ENCODE measurements at places on chromosomes 2 and 18. TPM values are rescaled to one million over a fixed set of nuclear protein-coding genes. Genes with fewer than 3 reads are reported as not detected.

- DNase-seq: no peak
Observed at GRCh38 chr2:158931572-158931971, 36.9 kb upstream of the TANC1 start.

Gene MLPH
- 154 TPM for total RNA-seq

GRCh38 chr2:103367877-103368276 is 606.0 kb downstream of the TMEM182 start:
- no peak for DNase-seq

DNA sequence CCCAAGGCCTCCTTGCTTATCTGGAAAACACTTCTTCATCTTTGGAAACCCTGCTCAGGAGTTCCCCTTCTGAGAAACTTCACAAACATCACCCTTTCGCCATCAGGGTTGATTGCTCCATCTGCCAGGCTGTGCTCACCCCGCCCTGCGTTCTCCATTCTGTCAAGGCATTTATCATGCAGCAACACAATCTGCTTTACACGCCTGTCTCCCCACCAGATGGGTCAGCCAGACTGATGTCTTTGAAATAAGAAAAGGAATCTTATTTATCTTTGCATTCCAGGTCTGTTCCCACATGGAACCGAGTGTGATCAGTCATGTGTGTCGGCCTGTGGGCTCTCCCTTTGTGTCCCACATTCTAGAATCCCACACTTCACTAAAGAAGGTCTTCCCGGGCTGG is 110.0 kb upstream of the ARL4C start:
- DNase-seq: no peak

GRCh38 chr2:219384859-219385258 is 2.9 kb downstream of the DNPEP start:
- peak; percentile 58 for DNase-seq

- DNase-seq: no peak
Observed at GRCh38 chr2:152466041-152466440, 131.1 kb downstream of the FMNL2 start.

Gene CBLN2
- not detected for total RNA-seq

DNA sequence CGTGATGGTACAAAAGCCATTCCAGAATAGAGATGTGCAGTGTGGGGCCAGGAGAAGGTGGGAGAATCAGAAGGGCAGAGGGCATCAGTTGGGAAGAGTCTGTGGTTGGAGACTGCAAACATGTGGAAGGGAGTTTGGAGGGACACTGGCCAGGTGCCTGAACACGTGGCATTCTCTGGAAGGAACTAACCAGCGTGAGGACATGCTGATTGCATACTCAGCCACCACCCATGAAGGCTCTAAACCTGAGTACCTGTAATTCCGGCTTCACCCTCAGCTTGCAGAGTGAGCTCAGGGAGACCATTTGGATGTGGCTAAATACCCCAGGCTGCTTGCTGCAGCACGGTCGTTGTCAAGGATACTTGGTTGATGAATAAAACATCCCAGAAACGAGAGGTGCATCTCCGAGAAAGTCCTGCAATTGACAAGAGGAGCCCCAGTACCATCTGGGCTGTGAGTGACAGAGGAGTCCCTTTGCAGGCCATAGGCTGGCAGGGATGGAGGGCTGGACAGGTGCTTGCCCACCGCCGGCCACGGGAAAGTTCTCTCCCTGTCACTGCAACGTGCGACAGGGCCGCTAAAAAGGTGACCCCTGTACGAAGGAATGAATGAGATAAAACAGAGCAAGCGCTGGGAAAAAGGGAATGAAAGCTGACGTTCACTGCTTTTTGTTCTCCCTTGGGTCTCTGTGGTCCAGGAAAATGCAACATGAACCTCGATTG is 5.0 kb downstream of the ACKR3 start:
- DNase-seq: no peak

DNA sequence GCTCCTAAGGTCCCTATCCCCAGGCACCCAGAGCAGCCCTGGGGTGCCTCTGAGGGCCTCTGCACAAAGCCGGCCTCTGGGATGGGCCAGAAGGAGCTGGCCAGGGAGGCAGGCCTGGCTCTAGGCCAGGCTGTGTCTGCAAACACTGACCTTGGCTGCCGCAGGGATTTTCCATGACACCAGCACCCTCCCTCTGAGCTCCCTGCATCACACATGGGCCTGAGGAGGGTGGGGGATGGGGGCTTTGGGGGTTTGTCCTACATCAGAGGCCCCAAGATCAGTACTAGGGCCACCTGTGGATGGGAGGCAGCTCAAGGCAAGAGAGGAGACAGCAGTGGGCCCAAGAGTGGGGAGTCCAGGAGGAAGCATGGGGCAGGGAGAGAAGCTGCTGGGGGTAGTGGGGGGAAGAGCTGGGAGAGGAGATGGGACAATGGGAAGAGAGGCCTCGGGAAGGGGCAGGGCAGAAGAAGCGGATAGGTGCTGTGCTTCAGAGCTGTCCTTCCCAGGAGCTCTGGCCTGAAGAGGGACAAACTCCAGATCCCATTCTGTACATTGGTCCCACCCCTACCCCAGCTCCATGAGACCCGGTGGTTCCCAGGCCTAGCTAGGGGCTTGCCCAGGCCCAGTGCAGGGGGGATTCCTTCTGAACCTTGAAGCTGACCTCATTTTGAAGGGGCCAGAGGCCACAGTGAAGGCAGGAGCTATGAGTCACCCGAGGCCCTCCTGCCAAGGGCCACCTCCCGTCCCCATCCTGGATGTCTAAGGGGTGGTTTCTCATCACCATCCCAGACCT is 28.0 kb downstream of the KCNK3 start:
- DNase-seq: peak; percentile 98

- DNase-seq: no peak
Observed at GRCh38 chr18:69484699-69485396, 84.2 kb downstream of the DOK6 start.

Gene CFC1
- total RNA-seq: 9.1 TPM

DNA sequence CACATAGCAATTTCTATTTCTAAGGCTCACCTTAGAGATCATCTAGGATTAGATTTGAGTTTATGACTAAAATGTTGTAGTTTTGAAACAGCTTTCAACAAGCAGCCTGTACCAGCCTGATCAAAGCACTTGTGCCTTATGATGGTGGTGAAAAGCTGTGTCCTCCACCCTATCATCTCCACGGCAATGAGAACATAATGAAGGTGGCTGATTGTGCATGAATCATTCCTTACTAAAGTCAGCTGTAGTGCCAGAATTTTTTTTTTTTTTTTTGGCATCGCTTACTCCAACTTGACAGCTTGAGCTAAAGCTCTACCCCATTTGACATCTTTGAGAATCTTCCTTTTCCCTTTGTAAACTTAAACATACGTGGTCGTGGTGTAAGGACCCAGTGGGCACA is 86.0 kb downstream of the DCC start:
- DNase-seq: no peak

- no peak for DNase-seq
Observed at GRCh38 chr2:60226943-60227342, 326.5 kb downstream of the BCL11A start.

- no peak for DNase-seq
Observed at GRCh38 chr2:189621781-189622180, 39.5 kb upstream of the ASNSD1 start.

DNA sequence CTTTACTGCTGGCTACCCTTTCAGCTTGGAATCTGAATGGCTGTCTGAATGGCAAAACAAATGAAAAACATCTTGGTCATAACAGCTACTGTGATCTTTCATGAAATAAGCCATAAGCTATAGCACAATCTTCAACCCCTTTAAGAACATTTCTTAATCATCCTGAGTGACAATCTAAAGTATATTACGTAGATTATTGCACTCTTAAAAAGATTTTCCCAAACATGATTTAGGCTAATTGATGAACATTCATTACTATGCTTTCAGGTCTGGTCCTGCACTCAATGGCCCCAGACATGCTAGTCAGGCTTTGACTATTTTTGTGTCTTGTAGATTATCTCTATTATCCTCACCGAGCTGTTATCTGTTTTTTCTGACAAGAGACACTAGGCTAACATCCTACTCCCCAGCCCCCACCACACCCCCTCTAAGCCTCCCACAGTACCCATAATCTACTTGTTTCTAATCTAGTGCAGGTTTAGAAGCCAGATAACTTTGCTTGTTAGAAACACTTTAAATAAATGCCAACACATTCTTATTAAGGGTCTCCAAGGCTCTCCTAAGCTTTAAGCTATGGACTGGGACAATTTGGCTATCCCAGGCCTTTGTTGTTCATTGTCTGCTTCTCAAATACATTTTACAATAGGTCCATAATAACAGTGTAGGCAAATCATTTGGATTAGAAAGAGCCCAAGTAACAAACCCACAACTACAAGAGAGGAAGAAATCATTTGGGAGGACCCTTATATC is 4.2 kb downstream of the SMAD2 start:
- DNase-seq: no peak

DNA sequence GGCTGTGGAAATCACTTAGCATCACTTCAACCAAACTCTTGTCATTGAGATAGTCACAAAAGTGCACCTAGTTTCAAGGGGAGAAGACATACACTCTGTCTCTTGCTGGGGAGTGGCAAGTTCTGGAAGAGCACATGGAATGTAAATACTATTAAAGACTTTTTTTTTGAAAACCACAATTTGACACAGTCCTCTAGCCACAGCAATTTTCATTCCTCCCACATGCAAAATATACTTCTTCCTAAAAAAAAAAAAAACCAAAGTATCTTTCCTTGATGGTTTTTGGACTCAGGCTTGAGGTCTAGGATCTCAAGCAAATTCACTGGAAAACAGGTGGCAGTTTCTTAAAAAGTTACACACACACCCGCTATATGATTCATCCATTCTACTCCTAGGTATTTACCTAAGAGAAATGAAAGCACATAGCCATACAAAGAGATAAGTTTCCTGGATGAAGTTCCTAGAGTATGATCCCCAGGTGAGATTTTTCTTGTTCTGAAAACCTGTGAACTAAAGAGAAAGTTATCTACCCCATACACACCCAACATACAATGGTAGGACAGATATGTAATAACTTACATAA is 295.8 kb downstream of the SP3 start:
- DNase-seq: no peak

DNA sequence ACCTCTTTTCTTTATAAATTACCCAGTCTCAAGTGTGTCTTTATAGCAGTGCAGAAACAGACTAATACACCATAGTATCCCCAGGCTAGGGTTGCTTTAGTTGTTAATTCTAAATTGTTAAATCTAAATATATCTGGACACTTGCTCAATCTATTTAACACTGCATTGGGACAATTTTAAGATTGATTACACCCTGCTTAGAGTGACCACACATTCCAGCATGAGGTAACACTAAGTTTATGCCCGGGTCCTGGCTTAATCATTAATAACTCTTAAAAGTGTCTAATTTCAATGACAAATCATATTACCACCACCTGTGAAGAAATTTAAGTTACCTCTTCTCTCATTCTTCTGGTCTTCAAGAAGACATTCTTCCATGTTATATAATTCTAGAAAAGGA is 131.4 kb downstream of the ZNF385B start:
- no peak for DNase-seq

Gene FBXO15
- total RNA-seq: 9.7 TPM

Gene RND3
- total RNA-seq: 43.7 TPM

DNA sequence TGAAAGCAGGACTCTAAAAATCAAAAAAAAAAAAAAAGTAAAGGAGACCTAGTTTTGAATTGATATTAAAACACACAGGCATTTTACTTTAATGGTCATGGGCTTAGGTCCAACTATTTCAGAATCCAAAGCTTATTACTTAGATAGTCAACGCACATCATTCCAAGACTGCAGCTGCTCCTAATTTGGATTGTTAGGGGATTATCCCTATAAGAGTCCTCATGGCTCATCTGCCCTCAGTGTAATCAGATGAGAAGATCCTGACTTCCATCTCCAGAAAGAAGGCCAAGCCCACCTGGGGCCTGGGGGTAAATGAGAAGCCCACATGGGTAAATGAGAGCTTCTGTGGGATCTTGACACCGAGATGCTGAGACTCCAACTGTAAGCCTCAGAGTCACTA is 424.2 kb downstream of the NRXN1 start:
- DNase-seq: no peak

DNA sequence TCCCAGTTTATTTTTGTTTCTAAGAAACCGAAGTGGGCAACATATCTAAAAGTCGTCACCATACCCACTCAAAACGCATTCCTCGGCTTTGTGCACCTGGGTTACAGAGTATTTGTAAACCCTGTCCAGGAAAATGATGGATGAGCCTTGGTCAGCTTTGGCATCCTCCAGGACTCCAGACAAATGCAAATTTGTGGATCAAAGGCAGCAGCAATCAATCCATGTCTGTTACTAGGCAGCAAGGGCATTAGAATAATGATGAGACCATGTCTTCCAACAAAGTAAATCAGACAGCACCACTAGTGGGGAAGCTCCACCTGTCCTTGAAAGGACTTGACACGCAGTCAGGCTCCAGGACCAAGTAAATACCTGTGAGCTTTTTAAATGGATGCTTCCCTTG is 672.6 kb upstream of the GYPC start:
- no peak for DNase-seq

- no peak for DNase-seq
Observed at GRCh38 chr18:67726882-67727281, 210.4 kb upstream of the DSEL start.

Gene CYTIP
- 21.4 TPM for total RNA-seq

GRCh38 chr2:197152451-197153228 is 157.9 kb downstream of the ANKRD44 start:
- DNase-seq: no peak

Gene NOL4
- 3.1 TPM for total RNA-seq

Gene GATA6
- 34.3 TPM for total RNA-seq

DNA sequence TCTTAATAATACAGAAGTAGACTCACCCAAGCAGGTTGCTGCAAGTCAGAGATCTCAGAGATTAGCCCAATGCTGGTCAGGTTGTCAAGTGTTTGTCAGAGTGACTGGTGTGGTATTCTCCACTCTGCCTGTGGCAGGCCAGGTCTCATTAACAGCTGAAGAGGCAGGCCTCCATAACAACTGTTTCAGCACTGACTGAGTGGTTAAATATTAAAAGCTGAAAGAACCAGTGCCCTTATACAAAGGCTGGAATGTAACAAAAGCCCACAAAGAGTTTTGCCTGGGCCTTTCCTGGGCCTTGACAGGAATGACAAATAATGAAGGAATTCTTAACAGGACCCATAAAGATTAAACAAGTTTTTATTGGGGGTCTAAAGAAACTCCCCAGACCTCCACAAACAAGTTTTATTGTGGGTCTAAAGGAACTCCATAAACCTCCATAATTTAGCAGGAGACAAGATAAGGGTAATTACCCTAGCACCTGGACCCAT is 26.8 kb downstream of the SULT1C2 start:
- DNase-seq: peak; percentile 62

GRCh38 chr2:75146606-75147332 is 52.6 kb downstream of the TACR1 start:
- no peak for DNase-seq

- DNase-seq: peak; percentile 68
Observed at GRCh38 chr2:200305797-200306195, 697 bp upstream of the SPATS2L start.

GRCh38 chr2:113061241-113061640 is 2.2 kb downstream of the IL36RN start:
- no peak for DNase-seq
